ENCODE measurements at places on chromosomes 4 and X.

- DNase-seq = no peak
These were observed 973 bp downstream of the STK32B start for GRCh38 chr4:5052204-5052702.

DNA sequence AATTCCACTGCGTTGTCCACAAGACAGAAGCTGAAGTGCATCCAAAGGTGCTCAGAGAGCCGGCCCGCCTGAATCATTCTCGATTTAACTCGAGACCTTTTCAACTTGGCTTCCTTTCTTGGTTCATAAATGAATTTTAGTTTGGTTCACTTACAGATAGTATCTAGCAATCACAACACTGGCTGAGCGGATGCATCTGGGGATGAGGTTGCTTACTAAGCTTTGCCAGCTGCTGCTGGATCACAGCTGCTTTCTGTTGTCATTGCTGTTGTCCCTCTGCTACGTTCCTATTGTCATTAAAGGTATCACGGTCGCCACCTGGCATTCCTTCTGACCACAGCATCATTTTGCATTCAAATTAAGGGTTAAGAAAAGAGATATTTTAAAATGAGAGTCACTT is 115.5 kb downstream of the NFKB1 start:
- no peak for DNase-seq

DNA sequence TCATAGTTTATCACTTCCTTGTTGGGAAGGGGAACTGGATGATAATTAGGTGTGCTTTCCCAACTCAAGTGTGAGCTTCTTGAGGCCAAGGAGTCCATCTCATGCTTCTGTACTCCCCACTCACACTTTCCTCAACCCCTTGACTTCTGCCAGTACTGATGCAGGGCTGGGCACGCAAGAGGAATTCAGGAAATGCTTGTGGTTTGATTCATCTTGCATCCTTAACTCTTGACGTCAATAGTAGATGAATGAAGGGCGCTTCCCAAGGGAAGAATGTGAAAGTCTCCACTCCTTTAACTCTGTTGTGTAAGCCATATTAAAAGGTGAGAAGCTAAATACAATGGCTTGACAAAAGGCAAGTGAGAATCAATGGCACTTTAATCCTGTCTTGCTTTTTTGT is 101.8 kb downstream of the AGTR2 start:
- DNase-seq = no peak

DNA sequence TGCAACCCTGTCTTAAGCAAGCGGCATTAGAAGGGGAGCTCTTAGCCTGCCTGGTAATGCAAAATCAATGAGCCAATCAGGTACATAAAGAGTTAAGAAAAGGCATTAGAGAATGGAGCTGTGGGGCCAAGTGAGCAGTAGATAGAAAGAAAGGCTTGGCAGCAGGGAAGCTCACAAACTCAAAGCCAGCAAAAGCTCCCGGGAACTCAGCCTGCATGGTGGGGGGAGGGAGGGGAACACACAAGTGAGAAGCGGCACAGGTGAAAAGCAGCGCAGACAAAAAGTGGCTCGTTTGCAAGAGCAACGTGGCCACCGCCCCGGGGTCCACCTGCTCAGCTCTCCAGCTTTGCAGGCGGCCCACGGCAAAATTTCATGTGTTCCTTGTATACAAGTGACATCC is 818.5 kb downstream of the FAM133A start:
- DNase-seq = no peak

DNA sequence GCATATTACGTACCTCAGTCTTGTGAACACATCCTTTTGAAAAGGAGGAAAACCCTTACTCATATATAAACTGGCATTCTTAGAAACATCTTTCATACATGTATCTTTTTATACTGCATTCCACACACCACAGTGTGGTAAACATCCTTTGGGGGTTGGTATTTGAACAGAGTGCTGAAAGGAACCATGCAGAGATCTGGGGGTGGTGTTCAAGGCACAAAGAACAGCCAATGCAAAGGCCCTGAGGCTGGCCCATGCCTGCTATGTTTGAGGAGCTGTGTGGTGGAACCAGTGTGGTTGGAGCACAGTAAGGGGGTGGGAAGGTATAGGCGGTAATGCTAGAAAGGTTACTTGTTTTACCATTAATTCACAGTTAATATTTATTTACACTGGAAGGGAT is 2.0 kb downstream of the ELK1 start:
- DNase-seq = peak; percentile 6

DNA sequence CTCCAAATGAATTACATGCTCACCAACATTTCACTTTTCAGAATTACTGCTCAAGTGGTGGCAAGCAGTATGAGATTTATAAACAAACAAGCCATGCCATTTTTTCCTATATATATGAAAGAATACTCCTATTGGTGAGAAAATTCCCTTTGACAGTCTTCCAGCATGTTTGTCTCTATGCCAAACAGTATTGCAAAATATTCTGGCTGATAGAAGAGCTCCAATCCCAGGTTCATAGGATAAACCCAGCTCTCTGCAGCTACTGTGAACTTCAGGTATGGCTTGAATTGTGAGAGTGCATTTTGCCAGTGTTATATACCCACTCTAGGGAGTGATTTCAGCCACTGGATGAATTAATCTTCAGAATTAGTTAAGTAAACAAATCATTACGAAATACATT is 108.8 kb downstream of the MAGEC2 start:
- no peak for DNase-seq

- DNase-seq = no peak
These were observed 36.2 kb downstream of the CT47B1 start for GRCh38 chrX:120839491-120839890.

DNA sequence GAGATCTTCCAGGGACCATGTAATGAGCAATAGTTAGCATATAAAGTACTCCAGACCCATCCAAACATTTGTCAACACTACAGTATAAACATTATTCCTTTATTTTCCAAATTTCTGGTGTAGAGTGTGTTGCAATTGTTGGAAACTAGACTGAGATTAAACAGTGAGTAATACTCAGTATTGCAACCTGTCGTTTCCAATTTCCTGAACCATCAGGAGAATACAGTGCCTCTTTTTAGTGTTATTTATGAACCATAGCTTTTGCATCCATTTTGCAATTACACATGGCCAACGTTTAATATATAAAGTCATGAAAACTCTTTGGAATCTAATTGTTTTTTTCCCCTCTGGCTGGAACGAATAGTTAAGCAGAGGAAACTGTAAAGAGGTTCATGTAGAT is 58.3 kb upstream of the DHRSX start:
- DNase-seq = no peak

GRCh38 chr4:105102016-105102415 is 44.7 kb upstream of the TET2 start:
- DNase-seq = no peak

DNA sequence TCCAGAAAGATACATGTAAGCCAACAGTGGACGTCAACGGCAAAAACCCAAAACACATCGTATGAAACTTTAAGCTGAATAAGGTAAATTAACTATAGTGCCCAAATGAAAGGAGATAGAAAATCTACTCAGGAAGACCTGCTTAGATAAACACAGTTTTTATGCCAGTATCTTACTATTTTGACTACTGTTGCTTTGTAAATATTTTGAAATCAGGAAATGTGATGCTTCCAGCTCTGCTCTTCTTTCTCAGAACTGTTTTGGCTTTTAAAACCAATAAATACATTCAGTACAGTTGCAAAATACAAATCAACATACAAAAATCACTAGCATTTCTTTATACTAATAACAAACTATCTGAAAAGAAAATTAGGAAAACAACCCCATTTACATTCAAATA is 83.8 kb downstream of the SMARCA5 start:
- DNase-seq = no peak

DNA sequence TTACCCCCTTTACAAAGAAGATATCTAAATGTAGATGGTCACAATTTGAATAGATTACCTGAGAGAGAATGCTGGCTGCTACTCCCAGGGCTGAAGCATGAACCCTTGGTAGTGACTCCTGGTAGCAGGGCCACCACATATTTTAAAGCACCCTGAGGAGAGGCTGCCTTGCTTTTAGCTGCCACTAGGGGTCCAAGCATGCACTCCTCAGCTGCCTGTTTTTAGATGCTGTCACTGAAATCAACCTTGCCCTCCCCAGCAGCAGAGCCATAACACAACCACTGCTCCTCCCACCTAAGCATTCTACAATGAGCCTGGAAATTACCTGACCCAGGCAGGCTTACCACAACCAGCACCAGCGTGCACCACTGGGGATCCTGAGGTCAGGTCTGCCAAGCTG is 850.9 kb downstream of the FAM133A start:
- DNase-seq = no peak

DNA sequence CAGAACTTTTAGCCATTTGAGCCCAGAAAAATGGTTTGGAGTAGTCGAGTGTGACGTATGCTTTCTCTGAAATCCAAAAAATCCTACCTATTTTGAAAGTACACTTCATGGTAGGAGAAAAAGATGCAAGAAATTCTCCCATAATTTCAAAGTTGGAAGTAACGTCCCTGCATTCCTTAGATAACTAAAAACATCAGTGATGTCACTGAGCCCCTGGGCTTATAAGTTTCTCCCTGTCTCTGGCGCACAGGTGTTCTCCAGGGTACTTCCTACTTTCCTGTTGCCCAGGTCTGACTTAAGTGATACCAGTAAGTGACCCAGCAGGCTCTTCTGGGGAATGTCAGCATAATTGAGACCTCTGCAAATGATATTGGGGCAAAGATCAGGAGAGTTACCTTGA is 90.5 kb upstream of the WDR1 start:
- no peak for DNase-seq

GRCh38 chr4:173185847-173186510 is 17.4 kb downstream of the GALNT7 start:
- no peak for DNase-seq

GRCh38 chrX:114611018-114611619 is 27.2 kb downstream of the HTR2C start:
- no peak for DNase-seq

DNA sequence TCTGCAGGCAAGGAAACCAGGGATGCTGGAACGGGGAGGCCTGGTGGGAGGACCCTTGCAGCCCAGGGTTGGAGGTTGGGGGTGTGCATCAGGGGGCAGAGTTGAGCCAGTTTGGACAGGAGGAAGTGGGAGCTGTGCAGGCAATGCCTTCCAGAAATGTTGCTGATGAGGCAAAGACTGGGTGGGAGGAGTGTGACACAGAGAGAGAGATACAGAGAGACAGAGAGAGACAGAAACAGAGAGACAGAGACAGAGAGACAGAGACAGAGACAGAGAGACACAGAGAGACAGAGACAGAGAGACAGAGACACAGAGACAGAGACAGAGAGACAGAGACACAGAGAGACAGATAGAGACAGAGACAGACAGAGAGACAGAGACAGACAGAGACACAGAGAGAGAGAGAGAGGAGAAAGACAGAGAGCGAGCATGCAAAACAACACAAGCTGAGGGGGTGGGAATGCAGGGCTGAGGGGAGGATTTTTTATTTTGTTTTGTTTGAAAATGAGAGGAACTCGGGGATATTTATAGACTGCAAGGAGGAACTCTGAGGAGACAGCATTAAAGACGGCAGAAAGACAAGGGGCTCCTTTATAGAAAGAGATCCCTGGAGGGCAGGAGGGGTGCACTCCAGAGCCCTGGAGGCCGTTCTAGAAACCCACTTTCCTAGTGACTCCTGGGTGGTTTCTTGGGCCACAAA is 1.9 kb upstream of the HAUS3 start:
- DNase-seq = peak; percentile 62

DNA sequence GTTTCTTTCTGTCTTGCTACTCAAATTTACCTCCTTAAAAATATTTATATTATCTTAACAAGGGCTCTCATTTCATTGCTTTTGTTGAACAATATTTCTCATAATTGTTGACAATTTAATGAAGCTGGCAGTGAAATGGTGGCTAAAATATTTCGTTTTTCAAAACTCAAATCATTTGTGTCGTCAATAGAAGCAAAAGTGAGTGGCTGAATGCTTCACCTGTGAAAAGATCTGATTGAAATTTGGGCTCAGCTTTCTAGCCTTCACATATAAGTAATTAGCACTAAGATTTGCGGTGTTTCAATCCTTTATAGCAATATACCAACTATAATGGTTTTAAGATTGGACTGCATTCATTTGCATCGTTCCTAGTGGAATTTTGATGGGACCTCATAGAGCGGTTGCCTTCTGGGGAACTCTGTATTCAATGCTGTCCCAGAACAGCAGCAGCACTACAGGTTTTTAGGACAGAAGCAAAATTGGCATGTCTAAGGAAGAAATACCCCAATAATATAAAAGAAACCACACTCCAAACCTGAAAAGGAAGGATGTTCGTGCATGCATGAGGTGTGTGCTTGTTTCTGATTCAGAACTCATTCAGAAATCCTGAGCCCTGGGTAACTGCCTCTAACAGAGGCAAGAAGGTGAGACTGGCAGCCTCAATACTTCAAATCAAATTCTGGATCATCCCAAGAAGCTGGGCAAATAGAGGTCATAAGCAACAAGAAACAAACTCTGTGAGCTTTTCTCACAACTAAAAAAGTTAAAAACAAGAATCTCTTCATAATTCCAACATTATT is 2.5 kb downstream of the CXCL1 start:
- DNase-seq = no peak

- peak; percentile 23 for DNase-seq
These were observed 8.5 kb upstream of the ERCC6L start for GRCh38 chrX:72247206-72247942.

DNA sequence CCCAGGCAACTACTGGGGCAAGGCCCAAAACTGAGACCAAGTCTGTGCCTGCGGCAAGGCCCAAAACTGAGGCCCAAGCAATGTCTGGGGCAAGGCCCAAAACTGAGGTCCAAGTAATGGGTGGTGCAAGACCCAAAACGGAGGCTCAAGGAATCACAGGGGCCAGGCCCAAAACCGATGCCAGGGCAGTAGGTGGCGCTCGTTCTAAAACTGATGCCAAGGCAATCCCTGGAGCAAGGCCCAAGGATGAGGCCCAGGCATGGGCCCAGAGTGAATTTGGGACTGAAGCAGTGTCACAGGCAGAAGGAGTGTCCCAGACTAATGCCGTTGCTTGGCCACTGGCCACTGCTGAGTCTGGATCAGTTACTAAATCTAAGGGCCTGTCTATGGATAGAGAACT is 2.7 kb downstream of the GPRASP2 start:
- no peak for DNase-seq

DNA sequence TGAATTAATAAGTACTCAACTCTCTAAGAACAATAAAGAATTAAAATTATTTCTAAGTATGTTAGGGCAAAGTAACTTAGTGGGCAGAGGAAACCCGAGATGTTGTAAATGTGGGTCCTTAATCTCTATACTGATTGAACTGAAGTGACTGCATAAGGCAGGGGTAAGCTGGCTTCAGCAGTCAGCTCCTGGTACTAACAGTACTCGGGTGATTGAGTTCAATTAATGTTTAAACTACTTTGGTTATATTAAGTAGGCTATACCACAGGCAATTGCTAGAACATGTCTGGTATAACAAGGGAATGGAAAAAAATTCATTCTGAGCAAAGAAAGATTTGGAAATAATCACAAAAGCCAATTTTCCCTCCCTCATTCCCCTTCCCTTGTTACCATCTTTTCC is 90.7 kb downstream of the LNX1 start:
- no peak for DNase-seq

GRCh38 chr4:68797618-68798017 is 18.2 kb upstream of the UGT2B10 start:
- DNase-seq = no peak

DNA sequence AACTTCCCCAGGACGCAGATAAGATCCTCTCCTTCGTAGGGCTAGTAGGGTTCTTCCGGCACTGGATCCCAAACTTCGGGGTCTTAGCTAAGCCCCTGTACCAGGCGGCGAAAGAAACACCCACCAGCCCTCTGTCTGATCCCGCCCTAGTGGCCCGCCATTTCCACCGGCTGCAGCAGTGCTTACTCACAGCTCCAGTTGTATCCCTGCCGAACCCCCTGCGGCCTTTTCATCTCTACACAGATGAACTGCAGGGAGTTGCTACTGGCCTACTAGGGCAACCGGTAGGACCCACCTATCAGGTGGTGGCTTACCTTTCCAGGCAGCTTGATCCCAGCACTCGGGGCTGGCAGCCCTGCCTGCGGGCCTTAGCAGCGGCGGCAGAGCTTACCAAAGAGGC is 961.2 kb downstream of the RPA4 start:
- DNase-seq = no peak
